Activated CD8-positive, alpha-beta memory T cell treated with anti-CD3 and anti-CD28 coated beads, Interleukin-2, amount 50 U/mL, for 48 hours (primary cell): ENCODE measurements at places on chromosomes 2 and 18.
A peak's percentile ranks its signal among the peaks of the same experiment; 100 is the strongest.

DNA sequence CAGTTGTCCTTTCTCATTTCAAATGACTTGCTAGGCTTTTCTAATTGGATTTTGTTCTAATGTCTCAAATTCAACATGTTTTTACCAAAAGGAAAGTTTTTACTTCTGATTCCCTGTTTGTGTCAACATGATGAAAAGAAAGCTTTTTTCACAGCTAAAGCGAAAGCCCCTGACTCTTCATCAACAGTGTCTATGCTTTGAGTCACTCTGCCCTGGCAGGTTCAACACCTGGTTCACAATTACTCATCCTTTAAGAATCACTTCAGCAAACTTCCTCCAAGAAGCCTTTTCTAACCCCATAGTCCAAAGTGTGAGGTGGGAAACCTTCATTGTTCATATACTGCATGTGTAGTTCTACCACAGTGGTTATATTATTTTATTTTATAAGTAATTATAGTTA, 7.6 kb upstream of the DSG2 start:
- no peak for DNase-seq

- no peak for DNase-seq
These were observed 29.9 kb downstream of the HK2 start for GRCh38 chr2:74863802-74864248.

GRCh38 chr2:99066075-99066958, 75.2 kb upstream of the C2orf15 start:
- DNase-seq = no peak

DNA sequence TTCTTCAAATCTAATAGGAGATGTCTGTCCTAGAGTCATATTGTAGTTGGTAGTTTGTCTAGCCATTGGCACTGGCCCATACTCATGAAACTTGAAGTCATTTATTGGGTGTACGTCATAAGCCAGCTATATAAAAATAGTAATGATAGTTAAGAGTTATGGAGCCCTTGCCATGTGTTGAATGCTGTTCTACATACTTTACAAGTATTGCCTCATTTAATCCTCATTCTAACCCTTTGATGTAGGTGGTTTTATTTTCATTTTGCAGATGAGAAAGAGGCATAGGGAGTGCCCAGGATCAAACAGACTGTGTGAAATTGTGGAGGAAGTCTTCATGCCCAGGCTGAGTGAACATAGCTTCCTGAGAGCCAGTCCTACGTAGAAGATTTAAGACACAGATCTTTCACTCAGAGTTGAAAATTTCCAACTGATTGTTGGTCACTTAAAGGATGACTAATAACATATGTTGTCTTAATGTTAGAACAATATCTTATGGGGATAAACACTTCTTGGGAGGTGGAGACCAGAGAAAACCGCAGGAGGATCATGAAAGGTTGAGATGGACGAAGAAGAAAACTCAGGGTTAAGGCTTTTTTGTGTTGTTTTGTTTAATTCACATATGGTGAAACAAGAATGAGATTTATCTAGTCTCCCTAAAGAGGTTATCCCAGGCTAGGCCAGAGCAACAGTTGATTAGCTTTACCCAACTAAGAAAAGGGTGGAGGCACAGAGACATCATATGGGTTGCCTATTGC, 156.0 kb downstream of the CERS6 start:
- no peak for DNase-seq

DNA sequence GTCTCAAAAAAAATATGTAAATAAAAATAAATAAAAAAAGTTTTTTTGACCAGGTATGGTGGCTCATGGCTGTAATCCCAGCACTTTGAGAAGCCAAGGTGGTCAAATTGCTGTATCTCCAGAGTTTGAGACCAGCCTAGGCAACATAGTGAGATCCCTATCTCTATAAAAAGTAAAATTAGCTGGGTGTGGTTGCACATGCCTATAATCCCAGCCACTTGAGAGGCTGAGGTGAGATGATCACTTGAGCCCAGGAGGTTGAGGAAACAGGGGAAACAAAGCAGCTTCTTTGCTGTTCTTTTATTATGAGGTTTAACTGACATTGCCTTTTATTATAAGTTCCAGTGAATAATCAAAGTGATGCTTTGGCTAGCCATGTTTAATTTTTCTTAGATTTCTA, 25.0 kb downstream of the ACTR2 start:
- no peak for DNase-seq

DNA sequence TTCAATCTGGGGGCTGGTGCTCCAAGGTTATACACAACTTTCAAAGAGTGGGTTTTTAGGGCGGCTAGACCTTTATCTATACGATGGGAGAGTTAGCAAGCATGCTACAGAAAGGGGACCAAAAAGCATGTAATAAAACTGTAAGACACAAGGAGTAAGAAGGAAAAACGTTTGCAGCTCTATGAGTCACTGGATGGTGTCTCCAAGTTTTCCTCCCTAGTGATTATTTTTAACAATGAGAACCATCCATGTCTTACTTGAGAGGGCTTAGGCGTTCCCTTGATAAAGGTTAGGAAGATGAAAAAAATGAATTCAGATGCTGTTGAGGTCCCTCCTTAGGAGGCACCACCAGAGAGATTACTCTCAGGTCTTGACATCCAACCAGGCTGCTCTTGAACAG, 75.9 kb downstream of the HRH4 start:
- DNase-seq = no peak

- DNase-seq = no peak
These were observed 4.0 kb downstream of the ARPC2 start for GRCh38 chr2:218221000-218221399.

GRCh38 chr2:191811807-191812602, 34.9 kb downstream of the CAVIN2 start:
- DNase-seq = peak; percentile 59
